Thoracic aorta (tissue), 2 donors: ENCODE measurements at places on chromosomes 2 and 18. TPM values are rescaled to one million over a fixed set of nuclear protein-coding genes. Genes with fewer than 3 reads are reported as not detected.

DNA sequence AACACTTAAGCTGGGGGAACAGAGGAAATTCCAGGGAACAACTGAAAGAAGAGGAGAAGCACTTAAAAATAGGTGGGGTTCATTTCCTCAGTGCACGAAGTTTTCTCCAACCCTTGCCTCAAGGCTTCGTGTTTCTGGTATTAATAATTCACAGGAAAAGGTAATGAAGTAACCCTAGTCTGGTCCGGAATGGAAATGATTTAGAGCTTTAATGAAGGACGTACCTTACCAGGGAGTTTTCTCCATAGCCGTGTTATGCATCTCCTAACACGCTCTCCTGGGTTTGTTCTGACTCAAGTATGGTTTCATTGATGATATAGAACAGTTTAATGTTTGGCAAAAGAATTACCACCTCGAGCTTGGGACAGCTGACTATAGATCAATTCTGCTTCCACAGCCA is 214.2 kb downstream of the MTX2 start:
- no peak for DNase-seq

Gene RNF25
- total RNA-seq, result 19.0 TPM

Gene VWA3B
- 0.27 TPM for total RNA-seq

DNA sequence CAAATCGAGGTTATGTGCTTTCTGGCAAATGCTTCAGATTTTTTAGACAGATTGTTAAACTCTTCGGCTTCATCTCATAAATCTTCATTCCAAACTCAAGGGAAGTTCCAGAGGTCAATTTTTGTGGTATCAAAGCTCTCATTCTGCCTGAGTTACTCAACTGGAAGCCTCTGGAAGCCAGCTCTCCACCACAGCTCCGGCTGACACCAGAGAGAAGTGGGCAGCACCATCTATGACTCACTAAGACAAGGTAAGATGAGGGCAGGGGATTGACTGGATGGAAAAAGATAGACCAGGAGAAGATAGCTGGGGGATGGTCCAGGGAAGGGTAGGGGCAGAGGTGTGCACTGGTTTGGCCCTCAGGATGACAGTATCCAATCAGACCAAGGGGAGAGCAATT is 137.3 kb upstream of the HNRNPA3 start:
- no peak for DNase-seq

- no peak for DNase-seq
Measured at GRCh38 chr2:35870713-35871112, 484.9 kb upstream of the CRIM1 start.

- no peak for DNase-seq
Measured at GRCh38 chr18:24342347-24342746, 55.3 kb downstream of the OSBPL1A start.

Gene LOXL3
- total RNA-seq, result 24.9 TPM

Gene ANAPC1
- total RNA-seq, result 45.6 TPM

Gene PLGLB2
- 4.9 TPM for total RNA-seq

Gene FAM136A
- 15.0 TPM for total RNA-seq

- DNase-seq, result no peak
Measured at GRCh38 chr2:219531639-219532377, 11.8 kb downstream of the CHPF start.

DNA sequence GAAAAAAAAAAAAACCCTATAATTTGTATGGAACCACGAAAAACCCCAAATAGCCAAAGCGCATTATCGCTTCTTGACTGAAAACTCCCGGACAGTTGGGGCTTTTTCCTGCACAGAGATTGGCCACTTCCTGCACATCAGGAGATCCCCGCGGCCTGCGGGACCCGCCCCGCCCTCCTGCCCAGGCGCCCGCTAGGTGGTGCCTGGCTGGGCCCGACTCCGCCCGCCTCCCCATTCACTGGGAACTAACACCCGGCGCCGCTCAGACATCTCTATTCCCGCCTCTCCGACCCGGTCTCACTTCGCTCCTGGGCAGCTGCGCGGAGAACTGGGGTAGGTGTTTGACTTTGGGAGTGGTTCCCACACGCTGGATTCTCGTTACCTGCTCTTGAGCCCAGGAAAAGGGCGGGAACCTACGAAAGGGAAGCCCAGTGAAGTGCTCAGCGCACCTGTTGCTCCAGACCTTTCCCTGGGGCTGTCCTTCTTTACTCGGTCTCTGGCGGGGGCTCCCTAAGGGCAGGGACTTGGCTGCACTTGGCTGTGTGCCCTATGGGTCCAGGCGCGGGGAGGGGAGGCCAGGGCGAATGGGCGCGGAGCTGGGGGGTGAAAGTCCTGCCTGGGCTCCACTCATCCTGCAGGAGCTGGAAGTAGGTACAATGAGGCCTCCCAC is at the start of gene HMSD:
Gene HMSD, plus strand, starts transcription at position 234 of the 670 bp plus-strand sequence. CDS start 4,155 bp downstream, outside the sequence.
- DNase-seq, result no peak

GRCh38 chr2:24454294-24454693 is 36.8 kb upstream of the NCOA1 start:
- no peak for DNase-seq

- DNase-seq, result no peak
Measured at GRCh38 chr2:192814376-192814775, 619.6 kb upstream of the TMEFF2 start.

Gene FSIP2
- 1.2 TPM for total RNA-seq

Gene G6PC2
- total RNA-seq, result not detected

Gene MRPS5
- 44.8 TPM for total RNA-seq

GRCh38 chr2:10533811-10534321 is 85.7 kb upstream of the ODC1 start:
- no peak for DNase-seq

- DNase-seq, result no peak
Measured at GRCh38 chr2:103010751-103011150, 248.9 kb downstream of the TMEM182 start.

Gene FBXO11
- total RNA-seq, result 53.8 TPM

Gene CCDC68
- total RNA-seq, result 10.1 TPM

DNA sequence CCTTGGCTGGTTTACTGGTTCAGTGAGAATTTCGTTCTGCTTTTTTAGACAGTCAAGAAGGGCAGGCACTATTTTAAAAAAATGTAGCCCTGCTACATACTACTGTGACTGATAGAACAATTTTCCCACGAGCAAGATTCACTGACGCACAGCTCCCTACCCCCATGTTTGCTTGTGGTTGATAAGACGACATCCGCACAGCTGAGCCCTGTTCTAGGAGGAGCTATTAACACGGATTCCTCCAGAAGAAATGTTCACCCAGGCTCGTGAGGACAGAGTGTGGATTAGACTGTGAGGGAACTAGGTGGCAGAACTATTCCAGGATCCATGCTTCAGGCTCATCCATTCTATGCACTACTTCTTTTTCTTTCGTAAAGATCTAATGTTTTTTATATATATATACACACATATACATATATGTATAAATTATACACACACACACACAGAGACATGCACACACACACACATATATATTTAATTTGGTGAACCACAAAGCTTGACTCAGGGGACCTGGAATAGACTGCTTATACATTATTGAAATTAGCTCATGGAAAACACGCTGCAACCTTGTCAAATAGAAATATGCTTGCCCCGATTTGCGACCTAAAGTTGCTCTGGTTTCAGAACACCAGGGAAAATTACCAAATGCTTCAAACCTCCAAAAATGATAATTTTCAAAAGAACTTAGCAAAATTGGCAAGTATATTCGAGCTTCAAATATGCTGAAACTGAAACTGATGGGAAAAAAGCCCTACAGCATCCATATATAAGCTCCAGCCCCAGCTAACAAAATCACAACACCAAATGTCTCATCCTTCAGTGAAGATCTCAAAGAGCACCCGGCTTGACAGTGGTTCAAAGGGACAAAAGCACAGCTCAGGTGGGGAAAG is 370.4 kb downstream of the SOCS6 start:
- DNase-seq, result no peak

DNA sequence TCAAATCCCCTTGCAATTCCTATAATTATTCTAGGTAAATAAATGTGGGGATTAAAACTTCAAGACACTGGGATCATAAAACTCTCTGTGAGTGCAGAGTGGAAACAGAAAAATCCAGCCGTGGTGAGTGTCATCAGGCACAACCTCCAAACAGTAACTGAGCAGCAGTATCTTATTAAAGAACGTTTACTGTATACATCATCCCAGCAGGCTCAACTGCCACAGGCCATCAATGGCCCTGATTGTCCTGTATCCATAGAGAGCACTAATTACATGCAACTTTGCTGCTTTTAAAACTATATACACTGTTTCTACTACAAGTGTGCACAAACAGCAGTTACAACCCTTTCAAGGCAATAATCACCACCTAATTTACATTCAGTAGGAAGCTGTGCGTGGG is 23.9 kb downstream of the GAREM1 start:
- no peak for DNase-seq

Gene DLX2
- total RNA-seq, result 1.6 TPM

DNA sequence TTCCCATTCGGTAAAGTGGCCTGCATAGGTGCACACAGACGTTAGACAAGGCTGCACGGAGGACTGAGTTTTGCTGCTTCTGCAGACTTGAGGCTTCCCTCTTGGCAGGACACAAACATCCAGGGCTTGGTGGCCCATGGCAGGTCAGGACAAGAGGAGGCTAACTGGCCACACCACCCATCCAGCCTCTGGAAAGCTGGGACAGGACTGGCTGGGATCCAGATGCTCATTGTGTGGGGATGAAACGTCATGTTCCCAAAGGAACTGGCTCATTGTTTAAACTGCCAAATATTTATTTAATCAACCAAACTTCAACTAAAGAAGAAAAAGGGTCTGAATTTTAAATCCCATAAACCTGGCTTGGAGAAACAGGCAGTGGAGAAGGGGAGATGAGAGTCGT is 239.1 kb upstream of the EPAS1 start:
- no peak for DNase-seq

DNA sequence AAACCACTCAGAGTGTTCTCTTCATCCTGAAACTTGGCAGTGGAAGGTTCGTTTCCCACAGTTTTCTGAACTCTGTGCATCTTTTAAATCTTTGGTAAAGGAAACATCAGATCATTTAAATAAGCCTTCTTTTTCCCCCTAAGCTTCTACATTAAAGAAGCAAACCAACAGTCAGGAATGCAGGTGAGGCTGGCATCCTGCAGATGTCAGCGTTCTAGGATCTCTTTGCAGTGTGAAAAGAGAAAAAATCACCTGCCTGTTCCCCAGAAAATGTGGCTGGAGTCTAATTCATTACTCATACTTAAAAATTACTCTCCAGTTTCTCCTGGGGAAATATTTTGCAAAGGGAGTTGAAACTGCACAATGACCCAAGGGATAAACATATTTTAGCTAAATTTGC is 64.5 kb upstream of the ZCCHC2 start:
- no peak for DNase-seq

GRCh38 chr2:189585226-189585756 is 4.7 kb upstream of the SLC40A1 start:
- no peak for DNase-seq

GRCh38 chr2:20537423-20538307 is 90.8 kb downstream of the RHOB start:
- DNase-seq, result no peak

DNA sequence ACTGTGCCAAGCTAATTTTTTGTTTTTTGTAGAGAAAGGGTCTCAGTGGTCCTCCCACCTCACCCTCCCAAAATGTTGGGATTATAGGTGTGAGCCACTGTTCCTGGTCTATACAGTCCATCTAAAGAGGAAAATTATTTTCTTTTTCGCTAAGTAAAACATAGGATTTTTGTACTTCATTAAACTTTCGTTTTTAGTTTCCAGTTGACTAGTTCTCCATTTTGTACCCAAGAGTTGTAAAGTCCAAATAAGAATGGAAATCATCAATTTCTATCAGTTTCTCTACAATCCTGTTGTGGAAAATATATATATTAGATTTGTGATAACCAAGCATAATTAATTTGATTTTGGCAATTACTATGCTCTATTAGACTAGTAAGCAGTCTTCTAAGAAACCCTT is 156.4 kb downstream of the BABAM2 start:
- DNase-seq, result no peak

GRCh38 chr2:24559473-24560113 is 68.5 kb downstream of the NCOA1 start:
- no peak for DNase-seq

GRCh38 chr2:99644419-99644787 is 154.6 kb upstream of the REV1 start:
- no peak for DNase-seq

Gene ZAP70
- 5.3 TPM for total RNA-seq

- no peak for DNase-seq
Measured at GRCh38 chr2:230738924-230739323, 26.3 kb downstream of the CAB39 start.

- DNase-seq, result no peak
Measured at GRCh38 chr2:72415781-72416475, 268.3 kb upstream of the CYP26B1 start.

Gene LRATD1
- total RNA-seq, result 6.6 TPM

DNA sequence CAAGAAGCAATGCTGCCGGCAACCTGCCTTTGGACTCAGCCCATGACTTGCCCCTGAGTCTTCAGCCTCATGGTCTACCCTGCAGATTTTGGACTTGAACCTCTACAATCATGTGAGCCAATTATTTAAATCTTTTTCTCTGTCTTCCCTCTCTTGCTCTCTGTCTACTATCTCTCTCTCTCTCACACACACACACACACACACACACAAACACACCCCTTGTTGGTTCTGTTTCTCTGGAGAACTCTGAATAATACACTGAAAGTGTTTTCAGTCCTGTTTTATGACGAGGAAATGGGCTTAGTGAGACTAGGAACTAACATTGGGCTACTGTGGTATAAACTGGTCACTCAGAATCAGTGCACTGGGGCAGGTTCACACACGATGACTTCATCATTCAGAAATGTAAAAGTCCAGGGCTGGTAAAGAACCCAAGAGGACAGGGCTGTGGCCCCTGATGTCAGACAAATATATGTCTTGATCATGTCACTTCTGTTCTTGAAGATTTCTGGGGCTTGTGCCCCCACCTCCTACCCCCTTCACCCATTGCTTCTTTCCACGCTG is 266.1 kb upstream of the SIX2 start:
- DNase-seq, result no peak

Gene DSG1
- total RNA-seq, result not detected

Gene CDK15
- 1.5 TPM for total RNA-seq

Gene CABYR
- 1.8 TPM for total RNA-seq

- no peak for DNase-seq
Measured at GRCh38 chr18:7711495-7711894, 144.4 kb downstream of the PTPRM start.

GRCh38 chr2:44075541-44075940 is 79.8 kb upstream of the LRPPRC start:
- DNase-seq, result no peak

DNA sequence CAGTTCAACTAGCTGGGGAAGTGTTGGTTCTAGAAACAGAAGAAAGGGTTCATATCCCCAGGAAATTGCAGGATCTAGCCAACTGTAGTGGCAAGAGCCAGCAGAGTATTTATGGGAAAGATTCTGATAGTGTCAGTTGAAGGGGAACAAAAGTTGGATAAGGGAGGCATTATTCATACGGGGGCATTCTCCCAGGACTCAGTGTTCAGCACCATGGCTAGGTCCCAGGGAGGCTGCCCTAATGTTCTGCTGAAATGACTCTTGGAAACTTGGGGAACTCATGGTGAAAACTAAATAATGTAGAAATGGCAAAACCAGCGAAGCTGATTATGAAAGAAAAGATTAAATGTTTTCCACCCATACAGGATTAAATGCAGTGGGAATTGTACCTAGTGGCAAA is 543.7 kb downstream of the TRIB2 start:
- DNase-seq, result no peak

Gene CCDC102B
- total RNA-seq, result 10.6 TPM

Gene FAM237A
- total RNA-seq, result not detected

- no peak for DNase-seq
Measured at GRCh38 chr2:23083966-23084365, 301.0 kb upstream of the KLHL29 start.

Gene KCNF1
- not detected for total RNA-seq
